ENCODE measurements at places on chromosomes 3 and 15.

- no peaks in the 10 kb centered on the region for H3K36me3 ChIP-seq
- H3K27ac ChIP-seq = peak overlapping the region; percentile 60
- H3K4me1 ChIP-seq = peaks cover 14% of the 10 kb centered on the region
- no peaks in the 10 kb centered on the region for H3K27me3 ChIP-seq
These were observed 15.2 kb downstream of the EIF4E3 start for GRCh38 chr3:71709908-71710511.

DNA sequence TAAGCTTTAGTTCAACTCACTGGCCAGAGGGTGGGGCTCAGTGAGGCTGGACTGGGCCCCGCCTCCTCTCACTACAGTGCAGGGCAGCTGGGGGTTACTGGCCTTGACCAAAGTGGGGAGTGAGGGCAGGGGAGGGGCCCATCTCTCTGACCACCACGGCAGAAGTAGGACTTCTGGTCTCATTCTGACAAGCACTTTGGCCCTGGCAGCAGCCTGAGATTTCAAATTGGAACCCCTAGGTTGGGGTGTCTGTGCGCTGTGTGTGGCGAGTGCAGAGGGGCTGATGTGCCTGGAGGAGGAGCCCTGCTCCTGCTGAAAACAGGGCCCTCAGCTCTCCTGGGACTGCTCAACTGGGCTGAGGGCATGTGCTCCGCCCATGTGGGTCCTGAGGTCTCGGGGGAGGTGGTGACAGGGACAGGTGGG lies 60.3 kb upstream of the RPL32 start:
- peaks cover 25% of the 10 kb centered on the region for H3K36me3 ChIP-seq
- no peak for DNase-seq
- H3K4me3 ChIP-seq = no peak overlapping the region
- H3K27me3 ChIP-seq = no peaks in the 10 kb centered on the region
- no peak overlapping the region for H3K27ac ChIP-seq

DNA sequence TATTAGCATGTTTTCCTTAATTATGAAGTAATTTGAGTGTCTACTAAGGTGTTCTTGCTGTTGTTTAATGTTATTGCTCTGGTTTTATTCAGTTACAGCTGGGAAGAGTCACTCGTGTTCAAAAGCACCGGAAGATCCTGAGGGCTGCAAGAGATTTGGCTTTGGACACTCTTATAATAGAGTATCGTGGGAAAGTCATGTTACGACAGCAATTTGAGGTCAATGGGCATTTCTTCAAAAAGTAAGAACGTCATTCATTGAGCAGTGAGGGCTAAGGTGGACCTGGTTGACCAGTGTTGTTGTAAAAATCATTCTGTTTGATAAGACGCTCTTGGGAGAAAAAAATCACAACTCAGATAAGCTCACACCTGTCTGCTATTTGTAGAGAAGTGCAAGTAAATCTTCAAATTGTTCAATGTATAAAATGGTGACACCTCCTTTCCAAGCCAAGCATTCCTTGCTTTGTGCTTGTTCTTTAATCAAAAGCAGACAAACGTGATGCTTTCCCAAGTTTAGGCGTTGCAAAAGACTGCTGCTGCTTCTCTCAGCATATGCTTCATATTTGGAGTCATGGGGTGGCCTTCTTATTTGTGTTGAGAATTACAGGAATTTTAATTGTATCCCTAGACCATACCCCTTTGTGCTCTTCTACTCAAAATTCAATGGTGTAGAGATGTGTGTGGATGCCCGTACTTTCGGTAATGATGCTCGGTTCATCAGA lies 44.2 kb downstream of the SETD5 start:
- H3K4me3 ChIP-seq = no peak overlapping the region
- H3K27ac ChIP-seq = no peak overlapping the region
- peaks cover 73% of the 10 kb centered on the region for H3K36me3 ChIP-seq
- DNase-seq = no peak
- peaks cover 10% of the 10 kb centered on the region for H3K4me1 ChIP-seq
- no peaks in the 10 kb centered on the region for H3K27me3 ChIP-seq

DNA sequence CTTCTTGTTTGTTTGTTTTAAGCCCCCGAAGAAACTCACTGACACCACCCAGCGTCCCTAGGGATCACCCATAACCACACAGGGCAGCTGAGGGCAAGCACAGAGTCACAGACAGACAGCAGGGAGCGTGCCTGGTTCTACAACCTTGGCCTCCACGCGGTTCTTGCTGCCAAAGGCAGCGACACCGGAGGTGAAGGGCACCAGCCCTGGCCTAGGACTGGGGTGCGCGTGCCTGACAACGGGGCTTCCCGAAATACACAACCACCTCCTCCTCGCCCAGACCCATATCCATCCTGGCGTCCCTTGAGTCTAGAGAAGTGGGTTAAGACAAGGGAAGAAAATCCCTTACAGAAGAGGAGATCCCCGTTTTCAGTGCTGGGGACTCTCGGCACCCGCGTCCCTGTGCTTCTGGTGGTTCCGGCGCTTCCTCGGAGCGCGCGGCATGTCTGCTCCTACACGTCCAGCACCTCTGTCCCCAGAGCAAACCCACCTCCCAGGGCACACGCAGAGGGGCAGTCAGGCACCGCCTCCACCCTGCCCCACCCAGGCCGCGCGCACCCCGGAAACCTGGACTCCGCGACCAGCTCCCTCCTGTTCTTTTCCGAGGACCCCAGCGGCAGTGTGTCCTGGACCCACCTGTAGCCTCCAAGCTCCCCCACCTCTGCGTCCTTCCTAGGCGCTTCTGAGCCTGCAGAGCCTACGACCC lies 911 bp downstream of the RFTN1 start:
- H3K27ac ChIP-seq = peak overlapping the region; percentile 92
- DNase-seq = peak; percentile 61
- peaks cover 64% of the 10 kb centered on the region for H3K4me1 ChIP-seq
- no peaks in the 10 kb centered on the region for H3K27me3 ChIP-seq
- peak overlapping the region; percentile 34 for H3K4me3 ChIP-seq

DNA sequence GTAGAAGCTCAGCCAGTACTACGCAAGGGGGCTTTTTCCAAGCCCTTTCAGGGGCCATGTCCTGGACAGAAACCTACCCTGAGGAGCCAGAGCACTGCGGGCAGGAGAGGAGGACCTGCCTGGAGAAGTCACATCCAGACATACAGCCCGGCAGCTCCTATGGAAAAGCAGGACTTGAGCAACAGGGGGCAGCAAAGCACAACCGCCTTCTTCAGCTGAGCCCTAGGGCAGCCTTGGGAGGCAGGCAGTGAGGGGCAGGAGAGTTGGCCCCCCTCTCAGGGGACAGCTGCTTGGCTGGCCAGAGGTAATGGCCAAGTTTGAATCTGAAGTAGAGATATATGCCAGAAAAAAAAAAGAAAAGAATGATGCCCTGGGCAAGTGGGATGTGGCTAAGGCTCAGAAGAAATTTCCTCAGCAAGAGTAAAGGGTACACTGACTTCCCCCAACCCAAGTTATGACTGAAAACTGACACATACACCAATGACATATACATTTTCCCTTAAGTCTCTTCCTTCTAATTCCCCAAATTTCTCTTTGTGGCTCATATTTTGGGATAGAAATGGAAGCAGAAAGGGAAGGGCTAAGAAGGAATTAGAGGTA lies 56.9 kb downstream of the CYP19A1 start:
- H3K27ac ChIP-seq = no peak overlapping the region
- no peaks in the 10 kb centered on the region for H3K36me3 ChIP-seq
- no peak overlapping the region for H3K4me3 ChIP-seq
- H3K27me3 ChIP-seq = no peaks in the 10 kb centered on the region
- no peaks in the 10 kb centered on the region for H3K4me1 ChIP-seq

DNA sequence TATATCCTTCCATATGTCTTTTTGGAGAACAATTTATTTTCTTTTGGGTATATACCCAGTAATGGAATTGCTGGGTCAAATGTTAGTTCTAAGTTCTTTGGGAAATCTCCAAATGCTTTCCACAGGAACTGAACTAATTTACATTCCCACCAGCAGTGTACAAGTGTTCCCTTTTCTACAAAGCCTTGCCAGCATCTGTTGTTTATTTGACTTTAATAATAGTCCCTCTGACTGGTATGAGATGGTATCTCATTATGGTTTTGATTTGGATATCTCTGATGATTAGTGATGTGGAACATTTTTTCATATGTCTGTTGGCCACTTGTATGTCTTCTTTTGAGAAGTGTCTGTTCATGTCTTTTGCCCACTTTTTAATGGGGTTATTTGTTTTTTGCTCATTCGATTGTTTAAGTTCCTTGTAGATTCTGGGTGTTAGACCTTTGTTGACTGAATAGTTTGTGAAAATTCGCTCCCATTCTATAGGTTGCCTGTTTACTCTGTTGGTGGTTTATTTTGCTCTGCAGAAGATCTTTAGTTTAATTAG lies 48.4 kb downstream of the TMEM45A start:
- no peak overlapping the region for H3K4me3 ChIP-seq
- no peak overlapping the region for H3K27ac ChIP-seq
- no peaks in the 10 kb centered on the region for H3K36me3 ChIP-seq

DNA sequence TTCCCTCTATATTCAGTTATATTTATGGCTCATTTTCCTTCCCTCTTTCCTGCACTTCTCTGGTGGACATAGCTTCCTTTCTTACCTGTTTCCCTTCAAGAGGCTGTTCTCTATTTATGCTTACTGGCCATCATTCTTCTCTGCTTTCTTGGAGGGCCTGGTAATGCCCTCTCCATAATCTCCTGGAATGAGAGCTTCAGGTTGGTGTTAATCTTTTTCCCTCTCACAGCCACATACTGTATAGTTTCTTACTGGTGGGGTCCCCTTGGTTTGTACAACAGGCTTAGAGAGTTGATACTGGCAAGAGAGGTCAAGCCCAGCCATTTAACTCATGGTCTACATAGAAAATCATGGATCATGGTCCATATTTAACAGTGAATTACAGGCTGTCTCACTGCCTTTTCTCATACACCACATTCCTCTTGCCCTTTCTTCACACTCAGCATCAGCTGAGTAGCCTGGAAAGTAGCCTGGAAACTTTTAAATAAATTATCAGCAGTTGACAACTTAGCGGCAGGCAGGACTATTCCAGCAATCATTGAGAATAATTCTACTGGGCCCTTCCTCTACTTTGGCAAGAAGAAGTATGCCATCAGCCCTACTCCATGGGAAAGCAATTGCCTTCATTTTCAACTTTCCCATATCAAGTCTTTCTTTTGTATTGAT lies 38.0 kb upstream of the DPH6 start:
- H3K4me3 ChIP-seq = no peak overlapping the region
- H3K4me1 ChIP-seq = no peaks in the 10 kb centered on the region
- H3K27me3 ChIP-seq = no peaks in the 10 kb centered on the region
- no peak overlapping the region for H3K27ac ChIP-seq
- DNase-seq = no peak

- H3K4me3 ChIP-seq = no peak overlapping the region
- peaks cover 10% of the 10 kb centered on the region for H3K4me1 ChIP-seq
- H3K36me3 ChIP-seq = no peaks in the 10 kb centered on the region
- H3K27ac ChIP-seq = no peak overlapping the region
These were observed 89.3 kb downstream of the CCNL1 start for GRCh38 chr3:157070678-157070999.

- no peak for DNase-seq
- H3K4me1 ChIP-seq = no peaks in the 10 kb centered on the region
- H3K27ac ChIP-seq = no peak overlapping the region
- no peaks in the 10 kb centered on the region for H3K36me3 ChIP-seq
- H3K27me3 ChIP-seq = no peaks in the 10 kb centered on the region
These were observed 22.1 kb upstream of the GOLGA6C start for GRCh38 chr15:75235760-75236729.

DNA sequence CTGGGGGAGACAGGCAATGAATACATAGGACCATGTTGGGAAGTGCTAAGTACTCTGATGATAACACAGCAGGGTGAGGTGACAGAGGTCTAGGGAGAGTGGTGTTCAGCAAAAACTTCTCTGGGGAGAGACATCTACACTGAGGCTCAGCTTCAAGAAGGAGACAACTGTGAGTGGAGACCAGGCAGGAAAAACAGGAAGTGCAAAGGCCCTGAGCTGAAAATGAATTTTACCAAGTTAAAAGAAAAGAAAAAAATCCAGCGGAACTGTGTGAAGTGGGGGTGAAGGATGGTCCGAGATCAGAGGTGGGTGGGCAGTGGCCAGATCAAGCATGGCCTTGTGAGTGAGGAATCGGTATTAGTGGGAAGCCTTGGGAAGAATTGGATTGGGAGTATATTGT lies 110.1 kb upstream of the CLSTN2 start:
- H3K27ac ChIP-seq = no peak overlapping the region
- H3K4me3 ChIP-seq = no peak overlapping the region
- H3K36me3 ChIP-seq = no peaks in the 10 kb centered on the region
- no peaks in the 10 kb centered on the region for H3K27me3 ChIP-seq

DNA sequence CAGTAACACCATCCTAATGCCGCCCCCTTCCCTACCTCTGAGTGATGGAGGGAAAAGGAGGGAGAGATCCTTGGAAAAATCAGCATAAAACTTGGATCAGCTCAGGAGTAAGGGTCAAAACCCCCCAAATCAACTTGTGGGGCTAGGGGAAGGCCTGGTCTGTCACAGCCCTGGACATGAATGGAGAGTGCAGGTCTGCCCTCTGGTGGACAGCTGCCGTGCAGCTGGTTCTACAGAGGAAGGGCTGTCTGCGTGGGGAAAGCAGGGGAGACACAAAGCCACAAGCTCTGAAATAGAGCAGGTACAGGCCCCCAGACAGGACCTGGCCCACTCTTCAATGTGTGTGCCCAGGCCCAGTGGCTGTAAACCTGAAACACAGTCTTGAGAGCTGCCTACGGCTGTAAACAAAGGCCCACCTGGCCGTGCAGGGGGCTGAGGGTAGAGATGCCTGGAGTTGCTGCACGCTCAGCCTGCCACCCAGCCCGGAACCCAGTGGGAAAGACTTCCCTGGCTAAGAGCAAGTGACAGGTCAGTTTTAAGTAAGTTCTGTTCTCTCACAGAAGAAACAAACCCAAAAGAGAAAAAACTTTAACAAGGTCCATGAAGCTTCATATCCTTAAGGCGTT lies 16.4 kb downstream of the CLK3 start:
- H3K27ac ChIP-seq = no peak overlapping the region
- peaks cover 54% of the 10 kb centered on the region for H3K36me3 ChIP-seq
- no peaks in the 10 kb centered on the region for H3K27me3 ChIP-seq
- H3K4me3 ChIP-seq = no peak overlapping the region

GRCh38 chr3:124107104-124107890 lies 115.4 kb upstream of the ROPN1 start:
- DNase-seq = no peak
- no peaks in the 10 kb centered on the region for H3K4me1 ChIP-seq
- H3K4me3 ChIP-seq = no peak overlapping the region
- no peaks in the 10 kb centered on the region for H3K27me3 ChIP-seq

- DNase-seq = no peak
- H3K4me1 ChIP-seq = peaks cover 11% of the 10 kb centered on the region
- H3K27me3 ChIP-seq = no peaks in the 10 kb centered on the region
- no peak overlapping the region for H3K4me3 ChIP-seq
- peak overlapping the region; percentile 99 for H3K27ac ChIP-seq
- H3K36me3 ChIP-seq = peaks cover 11% of the 10 kb centered on the region
These were observed 988 bp upstream of the NFKBIZ start for GRCh38 chr3:101848326-101848725.

GRCh38 chr3:2106438-2106837 lies 7.8 kb downstream of the CNTN4 start:
- no peaks in the 10 kb centered on the region for H3K27me3 ChIP-seq
- no peaks in the 10 kb centered on the region for H3K36me3 ChIP-seq
- H3K4me1 ChIP-seq = no peaks in the 10 kb centered on the region

DNA sequence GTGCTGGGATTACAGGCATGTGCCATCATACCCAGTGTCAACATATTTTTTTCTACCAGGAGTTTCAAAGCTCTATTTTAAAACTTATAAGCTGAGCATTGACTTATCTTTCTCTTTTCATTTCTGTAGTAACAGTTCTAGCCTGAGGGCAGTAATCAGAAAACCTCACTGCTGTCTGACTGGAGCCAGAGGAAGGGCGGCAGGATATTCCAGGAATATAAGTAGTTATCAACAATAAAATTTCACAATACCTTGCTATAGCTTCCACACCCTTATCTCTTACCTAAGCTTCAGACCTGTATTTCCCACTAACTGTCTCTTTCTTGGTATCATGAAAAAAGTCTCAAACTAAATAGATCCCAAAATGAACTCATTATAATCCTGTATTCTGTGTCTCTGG lies 5.1 kb upstream of the NEDD4 start:
- H3K36me3 ChIP-seq = no peaks in the 10 kb centered on the region
- no peaks in the 10 kb centered on the region for H3K4me1 ChIP-seq
- H3K4me3 ChIP-seq = no peak overlapping the region
- DNase-seq = no peak
- no peaks in the 10 kb centered on the region for H3K27me3 ChIP-seq

Measured in thyroid gland (tissue), 4 donors.